ENCODE measurements at places on chromosomes 6 and 20.
A peak's percentile ranks its signal among the peaks of the same experiment; 100 is the strongest.

- no peak for DNase-seq
Observed at GRCh38 chr6:109299776-109300564, 82.3 kb downstream of the CD164 start.

DNA sequence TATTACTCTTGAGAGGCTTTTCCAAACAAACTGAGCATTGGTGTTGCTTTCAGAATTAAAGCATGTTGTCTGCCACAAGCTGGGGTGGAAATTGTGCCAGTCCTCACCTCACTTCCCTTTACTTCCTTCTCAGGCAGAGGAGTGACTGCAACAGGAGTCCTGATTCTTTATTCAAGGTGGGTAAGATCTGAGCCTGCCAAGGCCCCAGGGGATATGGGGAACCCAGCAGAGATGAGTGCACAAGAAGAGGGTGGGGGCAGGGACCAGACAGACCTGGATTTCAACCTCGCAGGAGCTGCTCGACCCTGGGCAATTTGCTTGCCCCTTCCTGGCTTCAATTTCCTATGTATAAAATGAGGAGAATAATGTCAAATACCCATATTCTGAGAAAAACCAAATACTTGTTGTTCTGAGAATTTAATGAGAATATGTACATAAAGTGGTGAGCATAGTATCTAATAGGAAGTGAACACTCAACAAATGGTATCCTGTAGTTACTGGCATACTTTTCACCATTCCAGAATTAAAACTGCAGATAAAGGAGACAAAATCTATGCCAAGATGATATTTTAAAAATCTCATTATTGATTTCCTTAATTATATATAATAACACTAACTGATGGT lies 17.8 kb downstream of the MAN1A1 start:
- DNase-seq: no peak

GRCh38 chr6:112153926-112154607 lies 66.7 kb downstream of the FAM229B start:
- no peak for DNase-seq

GRCh38 chr6:6880745-6881437 lies 226.9 kb upstream of the RREB1 start:
- DNase-seq: no peak

GRCh38 chr20:59620860-59621505 lies 16.6 kb downstream of the PHACTR3 start:
- no peak for DNase-seq

GRCh38 chr20:10249822-10250221 lies 31.2 kb downstream of the SNAP25 start:
- DNase-seq: no peak

DNA sequence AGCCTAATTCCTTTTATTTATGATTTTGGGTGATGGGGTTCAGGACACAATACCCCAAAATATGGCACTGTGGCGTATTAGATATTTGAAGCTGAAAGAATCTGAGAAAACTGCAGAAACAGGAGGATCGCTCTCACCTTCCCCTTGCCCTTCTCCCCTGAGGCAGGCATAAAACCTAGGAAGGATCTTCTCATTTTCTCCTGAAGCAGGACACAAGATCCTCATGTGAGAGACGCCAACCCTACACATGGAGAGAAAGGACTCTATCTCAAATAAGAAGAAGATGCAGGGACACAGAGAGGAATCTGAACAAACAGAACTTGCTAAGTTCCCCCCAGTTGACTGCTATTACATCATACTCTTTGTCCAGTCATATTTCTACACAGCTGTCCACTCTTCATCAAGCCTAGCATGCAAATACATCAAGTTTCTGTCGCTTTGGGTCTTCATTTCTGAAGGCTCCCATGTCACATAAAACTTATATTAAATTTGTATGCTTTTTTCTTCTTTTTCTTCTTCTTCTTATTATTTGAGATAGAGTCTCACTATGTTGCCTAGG lies 109.0 kb downstream of the DTNBP1 start:
- no peak for DNase-seq

- no peak for DNase-seq
Observed at GRCh38 chr6:5866547-5867051, 140.1 kb downstream of the NRN1 start.

DNA sequence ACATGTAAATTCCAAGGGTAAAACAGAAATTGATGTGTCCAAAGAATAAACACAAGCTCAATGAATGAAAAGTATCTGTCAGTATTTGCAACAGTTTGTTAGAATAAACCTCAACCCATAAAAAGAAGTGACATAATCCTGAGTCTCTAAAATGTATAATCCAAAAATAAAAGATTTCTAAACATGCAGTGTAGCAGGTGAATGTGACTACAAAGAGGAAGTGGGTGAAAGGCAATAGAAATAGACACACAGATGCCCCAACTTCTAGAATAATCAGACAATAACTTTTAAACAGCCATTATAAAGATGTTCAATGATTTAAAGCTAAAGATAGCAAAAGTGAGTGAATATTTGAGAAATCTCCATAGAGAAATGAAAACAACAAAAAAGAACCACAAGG lies 1009.2 kb upstream of the GJE1 start:
- no peak for DNase-seq

DNA sequence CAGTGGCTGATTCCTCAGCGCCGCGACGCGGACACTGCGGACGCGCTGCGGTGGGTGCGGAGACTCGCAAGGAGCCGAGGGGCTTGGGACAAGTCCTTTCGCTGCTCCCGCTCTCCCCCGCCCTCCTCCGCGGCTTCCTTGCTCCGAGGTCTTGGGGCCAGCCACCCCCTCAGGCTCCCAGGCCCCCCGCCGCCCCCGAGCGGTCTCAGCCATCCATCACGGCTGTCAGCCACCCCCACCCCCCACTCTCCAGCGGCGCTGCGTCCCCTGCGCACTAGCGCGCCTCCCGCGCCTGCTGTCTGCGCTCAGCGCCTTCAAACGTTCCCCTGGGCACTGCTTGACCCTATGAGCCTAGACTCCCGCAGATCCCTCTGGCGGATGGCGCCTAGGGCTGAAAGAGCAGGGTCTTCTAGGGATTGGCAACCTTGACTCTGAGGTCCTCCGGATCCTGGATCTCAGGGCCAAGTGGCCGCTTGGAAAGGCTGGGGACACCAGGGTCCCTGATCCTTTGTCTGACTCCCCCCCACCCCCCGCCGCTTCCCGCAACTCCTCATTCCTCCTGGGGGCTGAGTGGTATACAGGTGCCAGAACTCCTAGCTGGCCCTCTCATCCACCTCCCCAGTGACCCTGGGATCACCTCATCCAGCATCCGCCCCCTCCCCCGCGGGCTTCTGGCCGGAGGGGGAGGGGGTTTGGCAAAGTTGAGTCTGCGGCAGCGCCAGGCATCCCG lies 1.4 kb downstream of the SLC12A5 start:
- DNase-seq: no peak

DNA sequence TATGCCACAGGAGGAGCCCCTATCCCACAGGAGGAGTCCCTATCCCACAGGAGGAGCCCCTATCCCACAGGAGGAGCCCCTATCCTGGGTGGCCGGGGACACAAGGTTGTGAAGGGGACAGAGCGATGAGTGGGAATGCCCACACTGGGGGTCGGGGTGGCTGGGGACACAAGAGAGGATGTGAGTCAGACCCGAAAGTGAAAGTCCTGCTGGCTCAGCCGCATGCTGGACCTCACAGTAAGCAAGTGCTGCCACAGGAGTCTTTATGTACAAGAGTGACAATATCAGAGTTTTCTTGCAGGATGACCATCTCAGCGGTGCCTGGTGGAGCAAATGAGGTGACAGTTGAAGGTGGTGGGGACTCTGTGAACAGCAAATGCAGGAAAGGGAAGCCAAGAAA lies 93.7 kb downstream of the PSMB1 start:
- peak; percentile 69 for DNase-seq

GRCh38 chr20:18971121-18971520 lies 157.5 kb downstream of the SCP2D1 start:
- no peak for DNase-seq

DNA sequence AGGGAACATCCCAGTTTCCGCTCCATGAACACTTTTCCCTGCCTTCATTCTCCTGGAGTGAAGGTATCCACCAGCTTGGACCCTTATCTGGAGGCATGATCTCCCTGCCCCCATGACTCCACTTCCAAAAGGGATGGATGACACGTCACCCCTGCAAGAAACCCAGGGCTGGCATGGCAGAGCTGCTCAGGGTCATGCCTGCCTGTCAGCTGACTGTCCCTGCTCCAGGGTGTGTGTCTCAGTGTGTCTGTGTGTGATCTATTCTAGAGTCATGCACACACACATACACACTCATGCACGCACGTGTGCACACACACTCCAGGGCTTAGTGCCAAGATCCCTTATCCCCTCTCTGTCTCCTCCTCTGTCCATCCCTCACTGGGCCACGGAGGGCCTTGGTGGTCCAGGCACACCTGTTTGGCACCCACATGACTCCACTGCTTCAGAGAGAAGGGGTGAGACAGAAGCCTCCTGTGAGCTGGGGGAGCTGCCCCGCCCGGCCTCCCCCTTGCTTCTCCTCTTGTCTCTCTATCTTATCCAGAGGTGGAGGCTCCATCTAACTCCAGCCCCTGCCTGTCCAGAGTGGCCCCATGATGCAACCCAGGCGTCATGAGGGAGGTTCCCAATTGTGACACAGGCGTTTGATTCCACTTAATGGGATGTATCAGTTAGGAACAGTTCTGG lies 290.9 kb downstream of the CDC5L start:
- DNase-seq: no peak

GRCh38 chr6:81138236-81138635 lies 614.2 kb downstream of the TENT5A start:
- no peak for DNase-seq

DNA sequence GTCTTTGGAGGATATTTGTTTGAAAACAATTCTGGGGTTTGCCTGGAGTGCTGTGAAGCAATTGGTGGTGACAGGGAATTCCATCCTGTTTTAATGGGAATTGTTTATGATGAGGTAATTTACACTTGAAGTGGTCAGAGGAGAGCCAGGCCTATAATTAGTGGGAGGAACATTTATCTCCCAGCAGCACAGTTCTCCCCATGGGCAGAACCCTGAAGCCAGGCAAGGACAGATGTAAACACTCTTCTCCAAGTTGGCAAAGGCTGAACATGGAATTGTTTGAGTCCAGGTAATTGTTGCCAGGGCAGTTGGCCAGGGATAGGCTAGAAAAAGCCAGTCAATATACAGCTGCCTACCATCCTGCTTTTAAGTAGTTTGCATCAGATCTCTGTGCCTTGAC lies 789.7 kb downstream of the FRK start:
- no peak for DNase-seq

DNA sequence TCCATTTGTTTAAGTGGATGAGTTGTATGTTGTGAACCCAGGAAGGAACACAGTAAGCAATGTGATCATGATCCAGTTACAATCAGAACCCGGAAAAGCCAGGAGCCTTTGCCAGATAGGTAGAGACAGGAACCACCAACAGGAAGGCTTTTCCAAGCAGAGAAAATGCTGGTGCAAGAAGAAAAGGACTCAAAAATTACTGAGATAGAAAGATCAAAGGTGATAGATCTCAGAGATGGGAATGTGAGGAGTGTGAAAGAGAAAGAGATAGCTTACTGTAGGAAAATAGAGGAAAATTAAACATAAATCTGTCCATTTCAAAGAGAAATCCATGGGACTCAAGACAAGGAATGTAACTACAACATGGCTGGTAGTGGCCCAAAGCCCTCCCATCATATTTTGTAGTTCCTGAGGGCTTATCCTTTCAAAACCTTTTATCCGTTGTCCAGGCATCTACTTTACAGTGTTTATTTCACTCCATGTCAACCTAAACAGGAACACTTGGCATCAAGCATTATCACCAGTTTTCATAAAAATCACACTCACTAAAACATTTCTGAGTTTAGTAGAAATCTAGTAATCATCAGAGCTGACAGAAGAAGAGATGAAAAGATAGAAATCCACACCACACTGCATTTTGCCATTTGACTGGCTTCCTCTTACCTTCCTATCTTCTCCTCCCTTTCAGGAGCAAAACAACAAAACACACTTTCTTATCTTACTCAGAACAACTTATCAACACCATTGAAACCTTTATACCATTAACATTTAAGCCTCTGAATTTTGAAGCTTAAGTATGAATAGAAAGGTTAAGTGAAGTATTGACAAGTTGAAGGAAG lies 44.5 kb upstream of the STXBP5 start:
- DNase-seq: no peak

DNA sequence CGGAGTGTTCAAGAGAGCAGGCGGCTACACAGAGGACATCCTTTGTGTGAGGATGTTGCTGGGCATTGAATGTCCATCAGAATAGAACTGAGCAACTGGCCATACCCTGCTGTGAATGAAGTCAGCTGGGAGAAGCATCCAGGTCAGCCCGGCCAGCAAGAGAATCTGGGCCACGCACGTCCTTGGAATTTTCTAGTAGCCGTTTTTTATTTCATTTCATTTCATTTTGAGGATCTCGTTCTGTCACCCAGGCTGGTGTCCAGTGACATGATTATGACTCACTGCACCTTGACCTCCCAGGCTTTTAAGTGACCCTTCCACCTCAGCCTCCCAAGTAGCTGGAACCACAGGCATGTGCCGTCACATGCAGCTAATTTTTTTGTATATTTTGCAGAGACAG lies 97.9 kb downstream of the SSR1 start:
- DNase-seq: no peak

DNA sequence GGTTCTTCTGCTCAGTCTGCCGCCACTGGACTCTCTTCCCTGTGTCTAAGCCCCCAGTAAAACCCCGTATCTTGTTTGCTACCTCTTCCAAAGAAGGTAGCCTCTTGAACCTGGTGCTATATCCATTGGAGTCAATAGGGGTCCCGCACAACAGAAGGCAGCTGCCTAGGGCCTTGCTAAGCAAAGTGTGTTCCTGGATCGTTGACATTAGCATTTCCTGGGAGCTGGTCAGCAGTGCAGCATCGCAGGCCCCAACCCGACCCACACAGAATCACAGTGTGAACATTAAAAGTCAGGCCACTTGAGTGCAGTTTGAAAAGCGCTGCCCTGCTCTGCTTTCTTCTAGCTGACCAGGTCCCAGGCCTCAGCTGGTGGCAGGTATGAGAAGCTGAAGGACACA lies 2.9 kb downstream of the ADA start:
- DNase-seq: no peak

DNA sequence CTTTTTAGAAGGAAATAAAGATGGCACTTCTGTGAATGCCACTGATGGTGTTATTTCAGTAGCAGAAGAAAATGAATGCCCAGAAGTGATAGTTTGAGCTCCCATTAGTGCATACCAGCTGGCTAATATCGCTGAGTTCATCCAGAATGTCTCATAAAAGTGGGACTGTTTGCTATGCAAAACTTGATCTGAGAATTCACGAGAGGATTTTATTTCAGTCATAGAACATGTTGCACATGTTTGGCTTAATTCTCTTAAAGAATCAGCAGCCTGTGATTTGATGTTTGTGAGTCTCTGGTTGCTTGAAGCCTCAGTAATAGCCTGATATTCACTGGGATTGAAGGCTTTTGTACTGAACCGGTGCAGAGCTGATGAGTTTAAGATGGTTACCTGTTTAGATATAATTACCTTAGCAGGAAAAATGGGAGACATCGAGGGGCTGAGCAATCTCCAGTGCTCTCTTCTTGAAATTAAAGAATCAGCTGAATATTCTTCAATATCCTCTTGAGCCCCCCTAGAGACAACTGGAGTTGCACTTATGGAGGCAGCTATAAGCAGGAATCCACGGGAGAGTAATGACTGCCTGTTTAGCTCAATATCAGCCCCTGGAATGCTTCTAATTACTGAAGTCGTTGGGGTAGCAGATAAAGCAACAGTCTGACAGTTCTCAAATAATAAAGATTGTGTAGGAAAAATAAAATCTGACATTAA lies 955.5 kb downstream of the PHF3 start:
- DNase-seq: no peak

All from GM12865 (cell line).